Lower lobe of right lung (tissue), 2 donors: ENCODE measurements at places on chromosomes 6 and 20.

DNA sequence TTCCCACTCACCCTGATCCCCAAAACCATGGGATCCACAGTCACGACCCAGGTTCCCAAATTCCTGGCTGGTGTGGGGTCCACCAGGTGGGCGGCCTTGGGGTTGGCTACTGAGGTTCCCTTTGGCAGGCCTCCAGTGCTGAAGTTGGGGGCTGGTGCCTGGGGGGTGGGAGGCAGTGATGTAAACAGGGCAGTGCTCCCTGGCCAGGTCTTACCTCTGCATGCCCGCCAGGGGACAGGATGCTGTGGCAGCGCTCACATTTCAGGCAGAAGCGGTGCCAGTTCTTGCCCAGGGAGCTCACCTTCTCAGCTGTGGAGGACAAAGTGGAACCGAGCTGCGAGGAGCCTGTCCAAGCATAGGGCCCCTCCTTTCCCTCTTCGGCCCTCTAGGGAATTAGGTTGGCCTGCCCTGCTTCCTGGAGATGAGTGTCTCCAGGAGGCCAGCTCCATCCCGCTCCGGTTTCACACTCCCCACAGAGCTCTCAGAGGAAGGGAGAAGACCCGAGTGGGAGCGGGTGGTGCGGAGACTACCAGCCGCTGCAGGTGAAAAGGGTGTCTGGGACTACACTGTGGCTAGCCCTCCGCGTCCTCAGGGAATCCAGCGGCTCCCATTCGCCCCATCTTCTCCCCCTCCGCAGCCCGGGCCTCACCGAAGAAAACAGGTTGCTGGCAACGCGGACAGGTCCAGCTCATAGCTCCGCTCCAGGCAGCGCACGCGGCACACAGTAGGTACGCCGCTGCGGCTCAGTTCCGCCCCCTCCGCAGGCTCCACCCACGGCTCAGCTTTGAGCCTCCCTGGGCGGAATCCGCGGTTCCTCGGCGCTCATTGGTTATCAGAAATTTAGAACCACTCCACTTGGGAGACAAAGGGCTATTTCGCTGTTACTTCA lies at the start of gene CRIP3:
CRIP3 (minus strand) TSS at position 726 of the 889 bp plus-strand sequence; CDS start at position 692, 34 bp downstream.
- peak; percentile 66 for DNase-seq

- no peak for DNase-seq
Observed at GRCh38 chr20:60403105-60403741, 445.0 kb downstream of the CDH26 start.

- no peak for DNase-seq
Observed at GRCh38 chr20:8986631-8987030, 82.3 kb upstream of the PLCB4 start.

- no peak for DNase-seq
Observed at GRCh38 chr20:24153101-24154040, 164.8 kb upstream of the GGTLC1 start.

GRCh38 chr20:51354191-51354768 lies 188.2 kb downstream of the NFATC2 start:
- DNase-seq: no peak

DNA sequence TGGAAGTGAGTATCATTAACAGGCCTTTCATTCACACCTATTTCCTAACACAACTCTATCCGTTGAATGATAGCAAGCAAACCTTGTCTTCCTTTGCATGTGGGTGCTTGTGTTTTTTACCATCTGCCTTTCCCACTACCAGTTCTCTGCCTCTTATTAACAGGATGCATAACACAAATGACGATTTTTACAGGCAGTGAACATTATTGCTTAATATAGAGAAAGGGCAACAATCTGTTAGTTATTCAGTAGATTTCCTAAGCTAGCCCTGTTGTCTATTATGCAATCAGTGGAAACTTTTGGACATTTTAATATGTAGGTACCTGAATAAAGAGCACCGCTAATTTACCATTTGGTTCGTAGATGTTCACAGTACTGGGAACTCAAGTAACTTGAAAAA lies 348.8 kb upstream of the PLCB4 start:
- no peak for DNase-seq

GRCh38 chr6:112595841-112596240 lies 248.7 kb downstream of the RFPL4B start:
- DNase-seq: no peak

GRCh38 chr6:164133095-164133494 lies 718.6 kb downstream of the QKI start:
- DNase-seq: no peak

DNA sequence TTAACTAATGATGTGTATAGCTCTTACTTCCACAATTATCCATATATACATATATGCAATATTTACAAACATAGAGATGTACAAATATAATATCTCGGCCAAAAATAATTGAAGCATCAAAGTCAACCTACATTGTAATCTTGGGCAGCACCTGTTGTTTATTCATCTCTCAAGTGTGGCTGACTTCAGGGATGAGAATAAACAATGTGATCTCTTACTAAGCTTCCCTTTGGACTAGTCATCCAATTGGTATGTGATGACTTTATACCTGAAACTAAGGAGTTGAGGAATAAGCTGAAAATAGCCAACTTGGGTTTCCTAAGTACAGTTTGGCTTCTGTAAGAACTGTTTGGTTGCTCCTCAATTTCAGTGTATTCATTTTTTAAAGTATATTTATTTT lies 256.6 kb downstream of the KHDC1L start:
- no peak for DNase-seq

GRCh38 chr6:90621581-90621980 lies 34.7 kb upstream of the MAP3K7 start:
- DNase-seq: no peak

GRCh38 chr6:26241033-26241895 lies 123.7 kb upstream of the BTN3A2 start:
- peak; percentile 59 for DNase-seq

- no peak for DNase-seq
Observed at GRCh38 chr20:676315-676937, 824 bp upstream of the SCRT2 start.

- DNase-seq: no peak
Observed at GRCh38 chr20:50353289-50353961, 156.8 kb upstream of the PTPN1 start.

- DNase-seq: no peak
Observed at GRCh38 chr6:138446821-138447220, 42.8 kb downstream of the HEBP2 start.

DNA sequence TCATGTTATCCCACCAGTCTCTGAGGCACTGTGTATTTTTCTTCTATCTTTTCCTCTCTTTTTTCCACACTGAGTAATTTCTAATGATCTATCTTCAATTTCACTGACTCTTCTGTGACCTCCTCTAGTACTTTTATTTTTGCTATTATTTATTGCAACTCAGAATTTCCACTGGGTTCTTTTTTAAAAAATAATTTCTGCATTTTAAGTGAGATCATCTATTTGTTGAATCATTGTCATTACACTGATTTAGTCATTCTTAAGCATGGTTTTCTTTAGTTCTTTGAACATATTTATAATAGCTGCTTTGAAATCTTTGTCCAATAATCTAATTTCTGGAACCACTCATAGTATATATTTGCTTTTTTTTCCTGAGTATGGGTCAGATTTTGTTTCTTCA lies 96.7 kb upstream of the SLC22A16 start:
- no peak for DNase-seq

- no peak for DNase-seq
Observed at GRCh38 chr6:81895511-81896185, 143.2 kb upstream of the TENT5A start.

DNA sequence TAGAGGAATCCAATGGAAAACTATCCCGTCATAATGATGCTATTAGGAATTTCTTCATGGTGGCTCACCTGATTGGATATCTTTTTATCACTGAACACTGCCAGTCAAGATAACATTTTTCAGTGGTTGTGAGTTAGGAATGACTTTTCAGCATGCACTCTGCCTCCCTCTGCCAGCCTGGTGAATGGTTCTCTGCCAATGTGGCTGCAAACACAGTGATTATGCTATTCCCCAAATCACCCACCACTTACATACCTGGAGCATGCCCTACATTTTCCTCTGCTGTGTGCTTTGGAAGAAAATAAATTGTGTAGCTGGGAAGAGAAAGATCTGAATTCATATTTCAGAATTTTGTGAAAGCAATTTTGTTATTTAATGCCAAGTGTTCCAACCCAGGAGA lies 102.6 kb upstream of the LAMP5 start:
- no peak for DNase-seq

DNA sequence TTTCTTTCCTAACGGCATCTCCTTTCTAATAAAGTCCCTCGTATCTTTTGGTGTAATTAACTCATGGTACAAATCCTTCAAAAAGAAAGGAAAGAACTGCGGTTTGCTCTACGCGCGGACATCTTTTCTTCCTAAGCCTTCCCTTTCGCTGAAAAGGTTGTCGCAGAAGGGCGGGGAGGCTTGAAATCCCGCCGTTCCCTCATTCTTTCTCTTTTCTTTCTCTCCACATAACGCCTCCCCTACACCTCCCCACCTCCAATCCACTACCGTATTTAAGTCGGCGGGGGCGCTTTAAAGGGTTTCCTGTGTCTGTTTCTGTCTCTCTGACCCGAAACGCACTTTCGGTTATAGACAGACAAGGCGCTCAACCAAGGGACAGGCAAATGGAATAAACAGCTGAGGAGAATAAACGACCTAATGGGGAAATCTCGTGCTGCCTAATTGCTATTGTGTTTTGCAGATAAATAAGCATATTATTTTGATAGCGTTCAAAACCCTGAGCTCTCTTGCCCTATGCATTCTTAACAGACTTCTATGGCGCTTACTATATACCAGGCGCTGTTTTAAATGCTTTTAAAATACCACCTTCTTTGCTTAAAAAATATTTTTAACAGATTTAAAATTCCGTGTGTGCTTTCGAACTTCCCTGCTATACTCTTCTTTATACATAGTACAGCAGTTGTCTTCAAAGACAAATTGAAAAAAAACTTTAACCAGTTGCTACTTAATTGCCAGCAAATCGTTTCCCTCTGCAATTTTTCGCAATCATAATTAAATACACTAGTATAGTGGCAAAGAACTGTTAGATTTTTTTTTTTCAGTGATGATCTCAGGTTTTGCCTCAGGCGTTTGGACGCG lies 2.5 kb upstream of the HEY2 start:
- DNase-seq: peak; percentile 51

GRCh38 chr6:208364-208763 lies 83.9 kb upstream of the DUSP22 start:
- DNase-seq: no peak

- no peak for DNase-seq
Observed at GRCh38 chr6:14123386-14124111, 6.0 kb downstream of the CD83 start.

GRCh38 chr6:67394254-67394653 lies 1240.8 kb upstream of the ADGRB3 start:
- no peak for DNase-seq

DNA sequence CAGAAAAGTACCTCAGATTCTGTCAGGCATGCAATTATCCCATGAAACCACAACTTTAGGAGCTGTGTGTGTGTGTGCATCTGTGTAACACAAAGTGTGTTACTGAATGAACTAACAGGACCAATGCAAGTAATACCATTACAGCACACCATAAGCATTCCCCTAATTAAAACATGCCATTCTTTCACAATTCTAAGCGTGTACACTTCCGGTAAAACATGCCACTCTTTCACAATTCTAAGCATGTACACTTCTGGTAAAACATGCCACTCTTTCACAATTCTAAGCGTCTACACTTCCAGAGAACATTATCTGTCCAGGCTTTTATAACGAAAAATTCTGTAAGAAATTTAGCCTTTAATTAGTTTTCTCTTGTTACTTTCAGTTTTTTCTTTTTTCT lies 238.2 kb downstream of the GMDS start:
- no peak for DNase-seq

- DNase-seq: no peak
Observed at GRCh38 chr6:66402873-66403272, 695.8 kb upstream of the EYS start.

DNA sequence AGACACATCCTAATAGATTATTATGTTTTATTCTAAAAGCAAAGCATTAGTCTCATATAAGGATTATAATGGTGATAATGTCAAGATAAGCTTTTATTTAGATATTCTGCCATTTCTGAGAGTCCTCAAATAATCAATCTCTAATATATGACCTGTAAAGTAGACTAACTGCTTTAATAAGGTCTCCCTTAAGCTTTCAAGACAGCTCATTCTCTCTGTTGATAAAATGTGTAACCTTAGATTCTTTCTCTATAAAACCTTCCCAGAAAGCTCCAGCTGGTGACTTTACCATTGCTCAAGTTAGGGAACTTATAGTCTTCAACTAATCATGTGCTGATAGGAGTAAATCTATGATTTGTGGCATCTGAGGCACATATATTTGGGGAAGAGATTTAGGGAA lies 457.8 kb downstream of the MEI4 start:
- DNase-seq: no peak

DNA sequence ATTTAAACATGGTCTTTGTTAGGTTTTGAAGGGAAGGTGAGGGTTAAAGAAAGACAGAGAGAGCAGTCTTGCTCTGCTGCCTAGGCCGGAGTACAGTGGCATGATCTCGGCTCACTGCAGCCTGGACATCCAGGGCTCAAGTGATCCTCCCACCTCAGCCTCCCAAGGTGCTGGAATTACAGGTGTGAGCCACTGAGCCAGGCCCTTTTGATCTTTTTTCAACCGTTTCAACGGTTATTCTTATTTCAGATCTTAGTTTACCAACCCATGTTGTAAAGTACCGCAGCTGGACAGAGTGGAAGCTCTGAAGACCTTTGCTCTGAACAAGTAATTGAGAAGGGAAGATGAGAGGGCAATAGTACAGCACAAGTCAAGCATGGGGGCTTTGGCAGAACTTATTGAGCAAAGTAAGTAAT lies 1.2 kb upstream of the SRPK1 start:
- no peak for DNase-seq

DNA sequence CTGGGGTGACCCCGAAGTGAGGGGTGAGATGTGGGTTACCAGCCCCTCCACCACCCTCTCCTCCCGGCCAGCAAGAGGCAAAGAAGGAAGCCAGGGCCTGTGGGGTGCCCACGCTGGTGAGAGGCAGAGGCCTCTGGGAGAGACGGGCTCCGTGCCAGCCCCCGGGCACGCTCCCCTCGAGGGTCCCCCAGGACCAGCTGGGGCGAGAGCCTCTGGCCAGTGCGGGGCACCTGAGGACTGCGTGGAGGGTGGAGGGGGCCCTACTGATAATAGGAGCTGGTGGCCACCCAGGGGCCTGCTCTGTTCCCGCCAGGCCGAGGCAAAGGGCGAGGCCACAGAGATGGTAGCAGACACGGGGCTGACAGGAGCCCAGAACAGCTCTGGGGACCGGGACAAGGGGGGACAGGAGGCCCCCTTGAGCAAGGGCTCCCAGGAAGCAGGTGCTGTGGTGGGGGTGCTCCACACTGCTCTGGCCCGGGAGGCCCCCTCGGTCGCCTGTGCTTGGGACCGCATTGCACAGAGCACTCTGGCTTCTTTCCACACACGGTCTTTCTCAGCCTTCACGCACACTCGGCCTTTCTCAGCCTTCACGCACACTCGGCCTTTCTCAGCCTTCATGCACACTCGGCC lies 226.9 kb downstream of the TTLL2 start:
- DNase-seq: no peak

DNA sequence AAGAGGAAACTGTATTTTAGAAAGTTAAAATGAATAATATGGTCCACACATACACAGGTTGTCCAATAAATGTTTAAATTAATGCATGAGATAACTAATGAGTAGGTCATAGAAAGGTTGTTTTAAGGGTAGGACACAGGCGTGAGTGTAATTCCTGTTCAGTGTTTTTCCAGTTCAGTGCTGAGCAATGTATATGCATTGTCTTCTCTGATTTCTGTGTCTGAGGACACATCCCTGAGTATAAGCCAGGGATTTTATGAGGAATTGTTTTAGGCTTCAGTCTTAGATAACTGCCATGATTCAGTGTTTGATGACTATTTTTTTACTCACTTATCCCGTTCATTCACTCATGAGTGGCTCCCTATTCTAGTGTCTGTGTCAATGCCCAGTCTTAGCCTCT lies 298.5 kb upstream of the TBX18 start:
- no peak for DNase-seq

GRCh38 chr6:157244780-157245179 lies 78.5 kb downstream of the TMEM242 start:
- no peak for DNase-seq
